Mucosa of gallbladder (tissue), 1 donor: ENCODE measurements at places on chromosomes 2 and 18. TPM values are rescaled to one million over a fixed set of nuclear protein-coding genes. Genes with fewer than 3 reads are reported as not detected.

GRCh38 chr2:176473177-176473576 is 203.9 kb downstream of the MTX2 start:
- DNase-seq, result no peak

Gene HRH4
- not detected for total RNA-seq

Gene LYPD6B
- 98.5 TPM for total RNA-seq

GRCh38 chr2:23093513-23093912 is 291.5 kb upstream of the KLHL29 start:
- no peak for DNase-seq

Gene CFC1
- total RNA-seq, result not detected

Gene MZT2B
- total RNA-seq, result 220 TPM

DNA sequence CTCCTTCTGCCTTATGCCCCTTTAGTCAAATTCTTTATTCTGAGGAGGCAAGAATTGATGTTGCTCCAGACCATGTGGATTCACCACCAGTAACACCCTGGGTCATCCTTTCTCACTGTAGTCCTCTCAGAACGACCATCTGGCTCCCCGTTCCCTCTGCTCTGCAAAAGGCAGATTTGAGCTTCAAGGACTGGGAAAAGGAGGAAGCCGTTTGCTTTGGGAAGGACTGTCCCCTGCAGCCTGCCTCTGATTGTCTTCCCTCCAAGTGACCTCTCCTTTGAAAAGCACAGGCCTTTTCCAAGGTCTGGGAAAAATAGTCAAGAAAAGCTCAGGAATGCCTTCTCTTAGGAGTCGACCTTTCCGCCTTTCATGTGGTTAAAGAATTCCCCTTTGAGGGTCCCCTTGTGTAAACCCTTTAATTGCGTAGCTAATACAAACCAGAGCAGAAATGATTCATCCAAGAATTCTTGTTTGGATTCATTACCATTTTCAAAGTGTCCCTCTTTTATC is 130.1 kb upstream of the COPS8 start:
- no peak for DNase-seq

Gene C1QL2
- not detected for total RNA-seq

DNA sequence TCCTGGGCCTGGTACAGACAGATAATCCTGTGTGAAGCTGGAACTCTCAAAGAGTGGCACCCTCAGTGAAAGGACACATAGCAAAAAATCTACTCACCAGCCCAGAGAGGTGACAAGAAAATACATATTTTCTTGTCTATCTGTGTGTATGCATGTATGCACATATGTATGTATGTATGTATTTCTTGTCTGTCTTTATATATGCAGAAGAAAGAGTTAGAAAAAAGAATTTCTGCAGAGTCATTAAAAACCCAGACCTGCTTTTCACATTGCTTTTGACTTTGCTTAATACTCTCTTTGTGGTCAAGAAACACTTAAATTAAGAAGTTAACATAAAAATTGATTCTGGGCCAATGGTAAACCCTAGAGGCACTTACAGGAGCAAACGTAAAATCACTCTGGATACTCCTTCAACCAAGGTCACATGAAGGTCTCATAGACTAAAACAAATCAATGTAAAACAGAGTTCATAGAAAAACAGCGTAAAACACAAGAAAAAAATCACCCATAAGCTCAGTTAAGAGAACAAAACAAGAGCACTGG is 16.5 kb upstream of the AAK1 start:
- DNase-seq, result no peak

Gene SERTAD2
- total RNA-seq, result 19.8 TPM

- DNase-seq, result no peak
Observed at GRCh38 chr2:23385351-23385747, 370 bp downstream of the KLHL29 start.

- DNase-seq, result no peak
Observed at GRCh38 chr2:140567734-140568133, 1563.1 kb downstream of the LRP1B start.
